Stimulated activated CD4-positive, alpha-beta T cell treated with anti-CD3 and anti-CD28 coated beads, Interleukin-1b, Interleukin-23, amount 100 ng/mL, for 1 hour (primary cell): ENCODE measurements at places on chromosomes 4 and X.

- DNase-seq, result no peak
Observed at GRCh38 chrX:10620121-10620699, at the start of gene MID1. Gene MID1, minus strand, starts transcription at chrX:10620585. Its CDS starts 53,038 bp downstream, at chrX:10567547.

- no peak for DNase-seq
Observed at GRCh38 chr4:122858705-122859104, 32.1 kb downstream of the FGF2 start.

DNA sequence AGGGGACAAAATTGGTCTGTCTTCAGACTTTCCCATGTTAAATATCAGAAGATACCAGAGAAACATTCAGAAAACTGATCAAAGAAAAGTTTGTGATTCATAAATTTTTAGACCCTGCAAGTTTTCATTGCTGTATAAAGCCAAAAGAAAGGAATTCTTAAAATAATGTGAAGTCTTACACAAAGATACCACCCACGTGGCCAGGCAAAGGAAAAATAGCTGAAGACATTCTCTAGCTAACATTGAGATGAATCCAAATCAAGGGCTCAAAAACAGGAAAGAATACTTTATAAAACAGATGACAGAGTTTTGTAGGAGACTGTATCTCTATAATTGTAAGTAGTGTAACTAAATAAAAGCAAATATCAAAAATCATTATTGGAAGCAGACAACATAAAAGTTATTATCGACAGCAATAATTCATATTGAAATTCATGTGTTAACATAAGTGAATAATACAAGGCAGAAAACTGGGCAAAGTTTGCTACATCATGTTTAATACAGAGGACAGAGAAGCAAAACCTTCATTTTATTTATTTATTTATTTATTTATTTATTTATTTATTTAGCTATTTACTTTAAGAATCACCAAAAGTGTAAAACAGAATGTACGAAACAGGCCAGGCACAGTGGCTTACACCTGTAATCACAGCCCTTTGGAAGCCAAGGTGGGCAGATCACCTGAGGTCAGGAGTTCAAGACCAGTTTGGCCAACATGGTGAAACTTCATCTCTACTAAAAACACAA, 204.6 kb upstream of the SLIT2 start:
- no peak for DNase-seq

- DNase-seq, result no peak
Observed at GRCh38 chrX:101595739-101596419, 21.9 kb downstream of the ARMCX6 start.

DNA sequence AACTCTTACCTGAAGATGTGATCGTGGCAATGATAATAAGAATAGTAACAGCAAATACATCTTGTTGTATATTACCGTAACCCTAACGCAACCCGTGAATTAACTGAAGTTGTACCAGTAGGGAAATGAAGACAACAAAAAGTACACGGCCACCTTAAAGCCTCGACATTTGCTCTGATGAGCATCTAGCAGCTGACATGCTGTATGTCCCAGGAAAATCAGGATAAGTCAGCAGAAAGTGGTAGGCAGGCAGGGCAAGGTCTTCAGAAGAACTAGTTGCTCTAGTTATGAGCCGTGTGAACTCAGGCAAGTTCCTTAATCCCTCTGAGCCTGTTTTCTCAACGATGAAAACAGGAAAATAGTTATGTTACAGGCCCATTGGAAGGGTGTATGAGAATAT, 7.7 kb upstream of the ASB5 start:
- no peak for DNase-seq

- DNase-seq, result no peak
Observed at GRCh38 chr4:141002323-141002805, 130.9 kb downstream of the RNF150 start.

GRCh38 chr4:158810487-158811215, 41.8 kb downstream of the FNIP2 start:
- no peak for DNase-seq

GRCh38 chrX:125532411-125533089, 212.9 kb downstream of the TEX13C start:
- DNase-seq, result no peak

DNA sequence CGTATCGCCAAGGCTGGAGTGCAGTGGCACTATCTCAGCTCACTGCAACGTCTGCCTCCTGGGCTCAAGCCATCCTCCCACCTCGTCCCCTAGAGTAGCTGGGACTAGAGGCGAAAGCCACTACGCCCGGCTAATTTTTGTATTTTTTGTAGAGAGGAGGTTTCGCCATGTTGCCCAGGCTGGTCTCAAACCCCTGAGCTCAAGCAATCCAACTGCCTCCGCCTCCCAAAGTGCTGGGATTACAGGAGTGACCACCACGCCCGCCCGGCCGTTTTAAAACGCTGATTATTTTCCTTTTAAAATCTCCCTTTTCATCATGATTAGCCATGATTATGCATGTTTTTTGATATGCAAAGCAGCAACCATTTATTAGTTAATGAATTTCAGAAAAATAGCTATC, 2.2 kb downstream of the N4BP2 start:
- DNase-seq, result no peak

DNA sequence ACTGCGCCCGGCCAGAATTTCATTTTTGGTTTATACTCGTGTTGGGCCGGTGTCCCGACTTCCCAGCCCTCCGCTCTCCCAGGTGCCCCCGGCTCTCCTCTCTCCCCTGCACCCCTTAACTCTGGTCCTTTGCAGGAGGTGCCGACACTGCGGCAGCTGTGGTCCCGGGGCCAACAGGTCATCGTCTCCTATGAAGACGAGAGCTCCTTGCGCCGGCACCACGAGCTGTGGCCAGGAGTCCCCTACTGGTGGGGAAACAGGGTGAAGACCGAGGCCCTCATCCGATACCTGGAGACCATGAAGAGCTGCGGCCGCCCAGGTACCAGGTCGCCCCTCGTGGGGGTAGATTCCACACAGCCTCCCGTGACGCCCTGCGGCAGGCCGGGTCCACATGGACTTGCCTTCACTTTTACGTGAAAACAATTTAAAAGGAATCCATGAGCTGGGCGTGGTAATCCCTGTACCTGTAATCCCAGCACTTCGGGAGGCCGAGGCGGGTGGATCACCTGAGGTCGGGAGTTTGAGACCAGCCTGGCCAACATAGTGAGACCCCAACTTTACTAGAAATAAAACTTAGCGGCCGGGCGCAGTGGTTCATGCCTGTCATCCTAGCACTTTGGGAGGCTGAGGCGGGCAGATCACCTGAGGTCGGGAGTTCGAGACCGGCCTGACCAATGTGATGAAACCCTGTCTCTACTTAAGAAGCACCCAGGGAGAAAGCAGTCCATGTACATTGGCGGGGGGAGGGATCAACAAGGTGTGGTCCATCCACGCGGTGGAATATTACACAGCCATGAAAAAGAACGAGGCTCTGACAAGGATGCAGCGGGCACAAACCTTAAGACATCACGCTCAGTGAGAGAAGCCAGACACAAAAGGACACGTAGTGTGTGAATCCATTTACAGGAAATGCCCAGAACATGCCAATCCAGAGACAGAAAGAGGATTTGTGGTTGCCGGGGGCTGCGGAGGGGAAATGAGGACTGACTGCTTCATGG, 12.0 kb downstream of the PLCXD1 start:
- DNase-seq, result no peak

- no peak for DNase-seq
Observed at GRCh38 chr4:140448830-140449229, 21.4 kb upstream of the CLGN start.

GRCh38 chr4:147284256-147284835, 196.6 kb upstream of the EDNRA start:
- DNase-seq, result no peak

GRCh38 chrX:9829308-9830267, 43.4 kb downstream of the SHROOM2 start:
- no peak for DNase-seq

DNA sequence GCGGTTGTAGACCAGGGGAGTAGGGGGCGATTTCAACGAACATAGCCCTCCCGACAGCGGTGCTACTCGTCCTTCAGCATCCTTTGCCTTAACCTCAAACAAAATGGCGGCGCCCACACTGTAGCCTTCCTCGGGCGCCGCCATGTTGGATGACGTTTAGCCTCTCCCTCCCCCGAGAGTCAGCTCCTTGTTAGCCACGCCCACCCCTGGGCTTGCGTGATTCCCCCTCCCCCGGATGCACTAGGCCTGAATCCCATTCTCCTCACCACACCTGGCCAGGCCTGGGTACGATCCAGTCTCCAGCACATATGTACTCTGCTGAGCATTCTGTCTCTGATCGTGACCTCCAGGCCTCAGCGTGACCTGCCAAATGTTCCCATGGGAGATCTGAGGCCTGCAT, 49.0 kb upstream of the ZNF157 start:
- DNase-seq, result no peak

- no peak for DNase-seq
Observed at GRCh38 chrX:74446876-74447275, 25.6 kb downstream of the SLC16A2 start.

DNA sequence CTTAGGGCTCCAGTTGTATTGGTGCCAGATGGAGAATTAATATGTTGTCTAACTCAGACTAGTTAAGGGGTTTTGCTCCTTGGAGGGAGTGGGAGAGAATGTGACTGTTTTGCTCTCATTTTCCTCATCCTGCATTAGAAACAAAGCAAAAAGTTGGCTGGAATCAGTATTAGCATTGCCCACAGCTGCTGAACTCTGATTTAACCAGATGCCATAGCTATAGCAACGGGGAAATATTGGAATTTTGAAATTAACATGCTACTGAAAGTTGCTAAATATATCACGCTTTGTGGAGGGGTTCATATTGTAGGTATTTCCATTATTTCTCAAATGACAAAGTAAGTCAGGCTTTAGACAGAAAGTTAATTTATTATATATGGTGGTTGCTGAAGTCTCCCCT, 66.7 kb upstream of the EOLA2 start:
- DNase-seq, result no peak

DNA sequence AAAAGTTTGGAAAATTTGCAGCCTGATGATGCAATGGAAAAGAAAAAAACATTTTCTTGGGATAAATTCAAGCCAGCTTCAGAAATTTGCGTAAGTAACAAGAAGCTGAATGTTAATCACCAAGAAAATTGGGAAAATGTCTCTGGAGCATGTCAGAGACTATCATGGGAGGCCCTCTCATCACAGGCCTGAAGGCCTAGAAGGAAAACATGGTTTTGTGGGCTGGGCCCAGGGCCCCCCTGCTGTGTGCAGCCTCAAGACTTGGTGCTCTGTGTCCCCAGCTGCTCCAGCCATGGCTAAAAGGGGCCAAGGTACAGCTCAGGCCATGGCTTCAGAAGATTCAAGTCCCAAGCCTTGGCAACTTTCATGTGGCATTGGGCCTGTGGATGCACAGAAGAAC, 1049.8 kb upstream of the GRIA3 start:
- no peak for DNase-seq

- no peak for DNase-seq
Observed at GRCh38 chr4:152187693-152188092, 348.2 kb downstream of the FBXW7 start.

GRCh38 chr4:102758241-102759160, 2.3 kb downstream of the MANBA start:
- DNase-seq, result no peak

DNA sequence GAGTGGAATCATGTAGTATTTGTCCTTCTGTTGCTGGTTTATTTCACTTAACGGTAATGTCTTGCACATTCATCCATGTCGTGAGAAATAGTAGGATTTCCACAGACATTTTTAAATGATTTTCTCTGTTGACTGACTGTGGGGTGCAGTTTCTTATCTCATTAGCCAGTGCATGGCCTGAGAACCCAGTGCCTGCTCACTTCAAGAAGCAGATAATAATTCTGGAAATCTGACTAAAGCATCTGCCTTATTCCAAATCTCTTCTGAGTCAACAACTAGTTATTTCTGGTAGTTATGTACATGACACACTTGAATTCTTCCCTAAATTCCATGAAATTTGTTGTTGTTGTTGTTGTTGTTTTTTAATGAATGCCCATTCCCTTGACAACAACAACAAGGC, 77.6 kb downstream of the NPFFR2 start:
- no peak for DNase-seq

- no peak for DNase-seq
Observed at GRCh38 chr4:3302173-3302785, 9.5 kb downstream of the RGS12 start.

DNA sequence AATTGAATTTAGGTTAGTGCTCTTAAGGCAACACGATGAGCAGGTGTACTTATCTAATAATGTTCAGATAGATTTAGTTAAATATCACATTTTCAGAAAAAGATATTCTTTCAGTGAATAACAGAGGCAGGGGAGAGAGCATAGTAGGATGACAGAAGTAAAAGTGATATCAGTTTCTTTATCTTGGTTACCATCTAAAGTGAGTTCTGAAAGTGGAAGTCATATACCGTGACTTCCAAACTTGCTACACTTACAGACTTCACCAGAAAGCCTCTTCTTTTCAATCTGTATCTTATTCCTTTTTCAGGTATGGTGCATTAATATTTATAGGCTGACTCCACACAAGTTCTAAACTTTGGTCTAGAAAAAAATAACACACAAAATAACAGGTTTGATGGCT, 124.9 kb downstream of the POU4F2 start:
- DNase-seq, result no peak

GRCh38 chr4:183905081-183905592, at the start of gene STOX2:
Gene STOX2, plus strand, starts transcription at chr4:183905307. Its CDS starts 1,484 bp downstream, at chr4:183906791.
- DNase-seq, result no peak
